ENCODE measurements at places on chromosomes 3 and 15.

DNA sequence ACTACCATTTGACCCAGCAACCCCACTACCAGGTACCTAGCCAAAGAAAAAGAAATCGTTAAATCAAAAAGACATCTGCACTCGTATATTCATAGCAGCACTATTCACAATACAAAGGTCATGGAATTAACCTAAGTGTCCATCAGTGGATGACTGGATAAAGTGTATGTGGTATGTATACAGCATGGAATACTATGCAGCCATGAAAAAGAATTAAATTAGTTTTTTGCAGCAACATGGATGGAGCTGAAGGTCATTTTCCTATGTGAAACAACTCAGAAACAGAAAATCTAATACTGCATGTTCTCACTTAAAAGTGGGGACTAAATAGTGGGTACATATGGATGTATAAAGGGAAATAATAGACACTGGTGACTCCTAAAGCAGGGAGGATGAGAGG is 175.2 kb downstream of the ZIC4 start:
- no peak for DNase-seq

GRCh38 chr3:39221141-39221530 is 28.7 kb upstream of the XIRP1 start:
- no peak for DNase-seq

DNA sequence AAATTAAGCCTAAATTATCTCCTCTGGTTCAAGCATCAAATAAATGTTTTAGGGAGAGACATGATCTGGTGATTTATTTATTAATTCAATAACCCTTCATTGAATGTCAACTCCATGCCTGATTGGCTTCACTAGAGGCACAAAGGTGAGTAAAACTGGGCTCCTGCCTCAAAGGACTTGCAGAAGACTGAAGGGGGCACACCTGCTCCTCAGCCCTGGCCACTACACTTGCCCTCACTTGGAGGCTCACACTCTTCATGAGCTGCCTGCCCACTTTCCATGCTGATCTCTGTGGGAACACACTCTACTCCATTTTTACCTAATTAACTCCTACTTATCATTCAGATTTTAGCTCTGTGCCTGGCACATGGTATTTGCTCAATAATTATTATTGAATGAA is 84.4 kb upstream of the KCNMB2 start:
- no peak for DNase-seq

- DNase-seq: no peak
Measured at GRCh38 chr15:78197632-78198031, 36.7 kb downstream of the ACSBG1 start.

- DNase-seq: no peak
Measured at GRCh38 chr3:196604548-196604947, 34.9 kb upstream of the NRROS start.

GRCh38 chr15:22954798-22955543 is 25.2 kb downstream of the CYFIP1 start:
- DNase-seq: no peak

DNA sequence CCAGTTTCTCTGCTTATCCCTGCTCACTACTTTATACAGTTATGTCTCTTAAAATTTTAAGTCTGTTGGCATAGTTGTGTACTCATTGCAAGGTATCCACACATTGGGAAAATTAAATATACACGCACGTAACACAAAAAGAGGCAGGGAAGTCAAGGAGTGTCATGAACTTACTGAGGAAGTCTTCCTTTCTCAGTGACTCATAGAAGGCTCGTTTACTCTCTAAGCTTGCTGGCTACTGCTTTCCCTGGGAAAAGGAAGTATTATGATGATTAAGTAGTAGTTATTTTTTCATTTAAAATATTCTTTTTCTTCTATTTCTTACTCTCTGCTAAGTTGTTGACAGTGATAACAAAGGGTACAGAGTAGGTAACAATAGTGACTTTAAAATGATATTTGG is 287.3 kb downstream of the UBE2E2 start:
- no peak for DNase-seq

DNA sequence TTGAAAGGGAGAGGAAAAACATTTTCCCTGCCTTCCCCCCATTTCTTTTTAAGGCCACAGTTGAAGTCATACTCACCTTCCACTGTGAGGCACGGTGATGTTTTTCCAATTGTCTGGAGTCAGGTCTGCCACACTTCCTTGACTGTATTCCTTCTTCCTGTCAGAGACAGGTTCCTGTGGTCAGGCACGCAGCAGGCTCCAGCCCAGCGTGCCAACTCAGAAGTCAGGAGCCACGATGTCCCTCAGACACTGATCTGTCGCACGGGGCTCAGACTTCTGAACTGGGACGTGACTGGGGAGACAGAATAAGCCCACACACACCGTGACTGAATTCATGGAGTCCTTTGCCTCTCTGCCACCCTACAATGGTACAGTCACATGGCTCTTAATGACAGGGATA is 41.2 kb upstream of the ADAMTS9 start:
- no peak for DNase-seq

DNA sequence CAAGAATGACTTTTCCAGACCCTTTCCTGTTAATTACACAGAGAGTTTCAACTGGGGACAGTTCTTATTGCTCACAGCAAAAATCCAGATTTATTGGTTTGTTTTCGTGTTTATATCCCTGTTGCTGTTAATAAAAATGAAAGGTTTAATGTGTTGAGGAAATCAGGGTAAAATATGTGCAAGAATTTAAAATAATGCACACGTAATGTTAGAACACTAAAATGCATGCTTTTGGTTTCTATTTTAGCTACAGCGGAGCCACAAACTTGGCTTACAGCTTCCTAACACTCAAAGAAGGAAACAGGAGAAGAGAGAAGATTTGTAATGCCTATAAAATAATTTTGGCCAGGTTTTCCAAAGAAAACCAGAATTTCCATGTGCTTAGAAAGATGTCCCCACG is 62.7 kb downstream of the CASR start:
- no peak for DNase-seq

GRCh38 chr15:35925275-35926006 is 379.5 kb upstream of the DPH6 start:
- DNase-seq: no peak
